ENCODE measurements at places on chromosomes 1 and 21.

- H3K36me3 ChIP-seq = no peaks in the 10 kb centered on the region
- H3K27ac ChIP-seq = no peak overlapping the region
- no peaks in the 10 kb centered on the region for H3K27me3 ChIP-seq
These were observed 49.3 kb upstream of the TARBP1 start for GRCh38 chr1:234528074-234528865.

DNA sequence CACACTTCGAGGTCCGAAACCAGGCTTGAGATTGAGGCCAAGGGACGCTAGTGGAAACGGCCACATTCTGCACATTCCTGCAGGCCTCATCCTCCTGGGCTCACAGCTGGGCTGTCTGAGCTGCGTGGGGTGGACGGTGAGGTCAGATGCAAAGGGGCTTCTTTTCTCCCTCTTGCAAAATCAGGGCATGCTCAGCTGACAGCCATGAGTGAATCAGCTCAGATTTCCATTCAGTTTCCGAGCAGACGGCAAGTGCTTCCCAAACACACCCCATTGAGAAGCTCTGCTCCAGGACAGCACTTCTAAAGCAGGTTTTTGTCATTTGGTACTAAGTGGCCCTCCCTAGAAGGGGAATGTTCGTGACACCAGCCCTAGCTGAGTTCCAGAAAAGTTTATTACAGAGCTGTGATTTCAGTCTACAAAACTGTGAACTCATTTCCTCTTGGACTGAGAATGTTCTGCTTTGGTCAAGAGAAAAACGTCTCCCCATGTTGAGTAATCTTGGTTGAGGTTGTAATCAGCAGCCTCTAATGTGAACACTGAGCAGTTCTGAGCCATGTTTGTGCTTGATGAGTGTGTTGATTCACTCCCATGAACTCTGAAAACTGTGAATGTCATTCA, 10.0 kb downstream of the PDPN start:
- no peaks in the 10 kb centered on the region for H3K27me3 ChIP-seq
- no peaks in the 10 kb centered on the region for H3K4me1 ChIP-seq
- no peaks in the 10 kb centered on the region for H3K36me3 ChIP-seq

GRCh38 chr1:170068923-170069322, 5.6 kb downstream of the KIFAP3 start:
- peaks cover 17% of the 10 kb centered on the region for H3K4me1 ChIP-seq
- H3K27ac ChIP-seq = no peak overlapping the region
- no peak for DNase-seq
- peaks cover 4% of the 10 kb centered on the region for H3K36me3 ChIP-seq
- no peaks in the 10 kb centered on the region for H3K27me3 ChIP-seq
- no peak overlapping the region for H3K4me3 ChIP-seq

GRCh38 chr1:158932171-158932570, 819 bp downstream of the PYHIN1 start:
- no peaks in the 10 kb centered on the region for H3K36me3 ChIP-seq
- no peak overlapping the region for H3K27ac ChIP-seq
- no peak for DNase-seq
- H3K4me3 ChIP-seq = no peak overlapping the region
- no peaks in the 10 kb centered on the region for H3K4me1 ChIP-seq
- H3K27me3 ChIP-seq = no peaks in the 10 kb centered on the region

GRCh38 chr1:17538428-17539117, 925 bp upstream of the ARHGEF10L start:
- peak overlapping the region; percentile 82 for H3K4me3 ChIP-seq
- peaks cover 8% of the 10 kb centered on the region for H3K4me1 ChIP-seq
- H3K27ac ChIP-seq = peak overlapping the region; percentile 69
